Stimulated activated CD8-positive, alpha-beta memory T cell treated with anti-CD3 and anti-CD28 coated beads, Interleukin-7, amount 100 ng/mL, for 1 hour (primary cell): ENCODE measurements at places on chromosomes 1 and 21.

GRCh38 chr1:4017636-4018365 lies 117.7 kb upstream of the C1orf174 start:
- no peak for DNase-seq

- DNase-seq = no peak
Measured at GRCh38 chr1:159214149-159214760, 9.6 kb downstream of the ACKR1 start.

GRCh38 chr1:30285501-30285932 lies 437.9 kb downstream of the MATN1 start:
- DNase-seq = no peak

GRCh38 chr1:197671140-197671539 lies 104.1 kb downstream of the DENND1B start:
- no peak for DNase-seq

DNA sequence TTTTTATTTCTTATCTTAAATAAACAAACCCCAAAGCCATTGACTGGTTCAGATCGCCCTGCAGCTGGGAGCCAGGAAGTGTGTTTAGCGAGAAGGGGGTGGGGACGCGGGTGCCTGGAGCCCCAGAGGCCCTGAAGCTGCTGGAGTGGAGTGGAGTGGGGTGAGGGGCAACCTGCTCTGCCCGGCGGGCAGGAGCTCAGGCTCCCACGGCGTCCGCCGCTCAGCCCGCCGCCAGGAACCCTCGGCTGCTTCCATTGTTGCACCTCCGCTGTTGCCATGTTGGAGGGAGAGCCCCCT lies 673 bp downstream of the PIK3C2B start:
- DNase-seq = peak; percentile 21

GRCh38 chr1:42369471-42369870 lies 11.1 kb upstream of the RIMKLA start:
- no peak for DNase-seq

- no peak for DNase-seq
Measured at GRCh38 chr1:48767975-48768510, 8.6 kb downstream of the BEND5 start.

DNA sequence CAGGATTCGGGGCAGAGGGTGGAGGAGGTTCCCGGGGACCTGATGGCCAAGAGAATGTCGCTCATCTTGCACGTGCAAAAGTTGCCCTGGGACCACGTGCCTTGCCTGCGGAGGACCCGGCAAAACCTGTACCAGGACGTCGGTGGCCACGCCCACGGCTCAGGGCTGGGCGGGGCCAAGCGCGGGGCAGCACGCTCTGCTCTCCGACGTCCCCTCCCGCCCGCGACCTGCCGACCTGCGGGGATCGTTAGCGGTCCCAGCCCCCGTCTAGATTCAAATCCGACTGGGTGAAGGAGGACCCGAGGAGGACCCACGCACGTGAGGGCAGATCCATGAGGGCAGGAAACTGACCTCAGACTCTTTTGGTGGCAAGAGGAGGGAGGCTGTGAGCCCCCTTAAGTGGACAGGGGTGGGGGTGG lies at the start of gene C1orf167:
Gene C1orf167 (plus strand): TSS at position 206 of the 419 bp plus-strand sequence. CDS start 2,208 bp downstream, outside the sequence.
- DNase-seq = no peak

GRCh38 chr1:151479462-151479861 lies 20.2 kb upstream of the POGZ start:
- no peak for DNase-seq

- DNase-seq = no peak
Measured at GRCh38 chr1:150575072-150575489, 4.3 kb downstream of the MCL1 start.

- no peak for DNase-seq
Measured at GRCh38 chr1:177969825-177970371, at the start of gene SEC16B. SEC16B (minus strand) TSS chr1:177970058; CDS start chr1:177967981, 2,077 bp downstream.
